ENCODE measurements at places on chromosomes 2 and 18.

DNA sequence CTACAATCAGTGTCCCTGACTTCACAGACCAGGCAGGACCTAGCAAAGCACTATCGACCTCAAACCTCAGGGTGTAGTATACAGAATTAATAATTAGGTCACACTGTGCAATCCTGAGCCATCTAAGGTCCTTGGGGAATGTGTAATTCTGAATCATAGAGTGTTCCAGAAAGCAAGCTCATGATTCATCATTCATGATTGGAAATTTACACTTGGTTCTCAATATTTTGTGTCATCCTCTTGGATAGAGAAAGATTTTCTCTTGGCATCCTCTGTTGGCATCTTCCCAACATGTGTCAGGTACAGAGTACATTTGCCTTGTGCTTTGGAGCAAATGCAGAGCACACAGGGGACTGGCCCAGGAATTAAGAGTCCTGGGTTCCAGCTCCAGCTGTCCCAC is 245.0 kb upstream of the NT5C1B start:
- DNase-seq, result no peak

- no peak for DNase-seq
Observed at GRCh38 chr2:129907256-129907998, 72.0 kb upstream of the RAB6C start.

DNA sequence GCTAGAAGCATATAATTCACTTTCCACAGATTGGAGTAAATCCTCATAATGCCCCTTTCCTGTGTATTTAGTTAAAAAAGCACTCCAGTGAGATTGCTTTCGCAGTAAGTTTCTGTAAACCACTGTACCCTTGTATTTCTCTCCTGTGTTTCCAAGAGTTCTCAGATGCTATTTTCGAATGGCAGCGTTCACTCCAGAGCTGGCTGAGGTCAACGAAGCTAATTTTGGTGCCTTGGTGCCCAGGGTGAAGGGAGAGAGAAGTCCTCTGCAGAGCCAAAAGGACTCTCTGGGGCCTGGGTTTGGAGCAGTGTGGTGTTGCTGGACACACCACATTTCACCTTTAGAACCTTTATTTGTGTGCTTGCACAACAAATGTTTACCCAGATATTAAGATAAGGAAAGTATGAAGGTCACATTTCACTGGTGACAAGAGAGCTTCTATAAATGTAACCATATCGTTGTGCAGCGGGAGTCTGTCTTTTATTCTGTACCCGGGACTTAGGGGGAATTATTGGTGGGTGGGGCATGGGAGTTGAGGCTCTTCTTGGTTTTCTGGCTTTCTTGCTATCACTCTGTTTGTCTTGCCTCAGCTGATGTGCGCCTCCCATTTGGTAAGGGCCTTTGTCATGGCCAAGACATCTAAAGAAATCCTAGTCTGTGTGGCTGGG is 9.9 kb downstream of the EPAS1 start:
- DNase-seq, result no peak

- no peak for DNase-seq
Observed at GRCh38 chr2:237413777-237414661, at the start of gene COL6A3. Gene COL6A3, minus strand, starts transcription at chr2:237414164. Its CDS starts 17,347 bp downstream, at chr2:237396817.

GRCh38 chr18:21960189-21960588 is 209.2 kb upstream of the GATA6 start:
- no peak for DNase-seq

DNA sequence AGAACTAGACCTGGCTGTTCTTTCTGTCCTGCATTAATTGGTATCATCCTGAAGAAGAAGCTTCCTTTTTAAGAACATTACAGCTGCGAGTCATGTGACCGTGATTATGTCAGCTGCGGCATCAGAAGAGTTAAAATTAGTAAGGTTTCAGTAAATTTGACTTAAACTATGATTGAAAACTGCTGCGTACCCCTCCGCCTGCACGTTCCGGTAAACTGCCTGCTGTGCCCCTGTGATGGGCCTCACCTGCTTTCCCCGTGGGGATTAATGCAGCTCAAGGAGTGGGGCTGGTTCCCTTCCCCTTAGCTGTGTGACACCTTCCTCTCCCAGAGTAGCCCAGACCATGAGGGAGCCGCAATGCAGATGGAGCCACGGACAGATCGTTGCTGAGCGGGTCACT is 36.1 kb upstream of the MYO3B start:
- no peak for DNase-seq

DNA sequence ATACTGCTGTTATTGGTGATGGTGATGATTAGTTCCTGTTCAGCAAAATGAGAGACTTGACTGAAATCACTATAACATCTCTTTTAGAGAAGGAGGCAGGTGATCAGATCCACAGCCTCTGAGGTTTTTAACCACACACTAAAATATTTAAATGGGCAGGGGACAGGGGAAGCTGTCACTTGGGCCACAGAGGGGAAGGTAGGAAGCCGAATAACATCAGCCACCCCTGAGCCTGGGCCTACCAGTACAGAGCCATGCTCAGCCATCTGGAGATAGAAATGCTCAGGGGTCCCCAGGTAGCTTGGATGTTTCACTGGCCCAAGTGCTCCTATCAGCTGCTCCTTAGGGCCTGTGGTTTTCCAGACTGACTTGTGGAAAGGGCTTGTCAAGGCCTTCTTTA is 122.3 kb downstream of the MRO start:
- DNase-seq, result no peak

- DNase-seq, result no peak
Observed at GRCh38 chr18:74197705-74198341, 49.5 kb downstream of the TIMM21 start.

- no peak for DNase-seq
Observed at GRCh38 chr18:75097491-75098225, 111.3 kb downstream of the PTGR3 start.

GRCh38 chr2:973129-973528 is 22.5 kb downstream of the SNTG2 start:
- no peak for DNase-seq

DNA sequence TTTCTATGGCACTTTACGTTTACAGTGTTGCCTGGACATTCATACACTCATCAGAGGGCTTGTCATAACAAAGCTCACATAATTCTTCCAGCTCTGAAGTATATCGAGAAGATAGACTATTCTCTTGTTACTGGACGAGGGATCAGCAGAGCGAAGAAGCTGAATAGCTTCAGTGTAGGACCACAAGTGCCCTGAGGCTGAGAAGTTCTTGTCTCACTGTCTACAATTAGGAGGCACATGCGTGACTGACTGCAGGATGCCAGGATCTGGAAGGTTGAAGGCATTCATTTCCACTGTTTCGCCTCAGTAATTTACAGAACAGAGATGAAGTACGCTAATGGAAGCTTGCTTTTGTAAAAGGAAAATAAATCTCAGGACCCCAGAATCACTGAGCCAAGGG is 9.6 kb downstream of the SH3YL1 start:
- no peak for DNase-seq

- no peak for DNase-seq
Observed at GRCh38 chr2:12702168-12703121, 14.3 kb upstream of the TRIB2 start.

GRCh38 chr2:191257934-191258333 is 12.7 kb downstream of the MYO1B start:
- DNase-seq, result no peak

DNA sequence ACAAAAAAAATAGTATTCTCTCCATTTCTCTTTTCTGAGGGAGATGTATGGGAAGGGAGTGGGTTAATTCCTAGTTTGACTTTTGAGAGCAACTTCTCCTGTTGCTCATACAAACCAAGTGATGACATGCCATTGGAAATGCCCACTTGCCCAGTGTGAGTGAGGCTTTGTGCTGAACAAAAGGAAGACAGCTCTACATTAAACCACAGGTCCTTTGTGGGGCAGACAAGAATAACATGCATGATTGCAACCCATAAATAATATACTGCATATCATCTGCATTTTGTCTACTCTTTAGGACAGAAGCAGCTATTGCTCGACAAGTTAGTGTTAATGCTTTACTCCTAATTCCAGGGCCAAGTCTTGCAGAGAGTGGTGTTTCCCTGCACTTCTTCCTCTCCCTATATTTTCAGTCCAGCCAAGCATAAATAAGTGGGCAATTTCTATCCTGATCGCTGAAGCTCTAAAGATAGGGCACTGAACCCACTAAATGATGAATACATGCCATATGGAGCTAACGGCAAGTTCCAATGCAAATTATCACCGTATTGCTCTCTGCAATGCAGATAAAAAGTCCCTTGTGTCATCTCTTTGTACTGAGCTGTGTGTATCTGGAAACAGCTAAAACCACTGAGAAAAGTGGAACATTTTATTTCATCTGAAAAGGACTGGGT is 19.4 kb upstream of the EHBP1 start:
- DNase-seq, result no peak

DNA sequence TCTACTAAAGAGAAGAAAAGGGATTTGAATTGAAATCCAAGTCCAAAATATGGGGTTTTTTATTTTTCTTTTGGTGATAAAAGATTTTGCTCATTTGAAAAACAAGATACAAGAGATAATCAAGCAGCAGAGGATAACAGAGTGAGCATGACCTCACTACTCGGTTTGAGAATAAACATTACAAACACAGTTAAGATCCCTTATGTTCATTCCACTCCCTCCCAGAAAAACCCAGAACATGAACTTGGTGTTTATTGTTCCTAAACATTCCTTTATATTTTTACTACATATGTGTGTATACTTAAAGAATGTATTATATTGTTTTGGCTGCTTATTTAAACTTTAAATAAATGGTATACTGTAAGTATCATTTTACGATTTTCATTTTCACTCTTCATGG is 146.6 kb upstream of the CHAC2 start:
- DNase-seq, result no peak

GRCh38 chr2:202375033-202375608 is 1.0 kb upstream of the BMPR2 start:
- peak; percentile 40 for DNase-seq

- DNase-seq, result no peak
Observed at GRCh38 chr18:26536664-26537063, 11.7 kb downstream of the KCTD1 start.

DNA sequence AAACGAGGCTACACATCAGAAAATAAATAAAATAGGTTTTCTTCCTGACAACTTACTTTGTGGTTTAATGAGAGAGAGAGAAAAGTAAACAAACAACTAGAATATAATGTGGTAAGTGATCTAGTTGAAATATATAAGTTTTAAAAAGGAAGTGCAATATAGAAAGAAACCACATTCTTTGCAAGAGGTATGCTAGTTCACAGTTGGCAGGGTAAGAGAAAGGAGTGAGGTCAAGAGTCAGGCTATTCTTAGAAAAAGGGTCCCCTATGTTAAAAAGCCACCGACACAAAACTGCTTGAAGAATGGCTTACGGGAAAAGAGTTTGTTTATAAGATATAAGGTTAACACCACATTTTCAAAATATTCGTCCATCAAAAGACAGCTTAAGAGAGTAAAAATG is 462.1 kb downstream of the ERBB4 start:
- DNase-seq, result no peak

GRCh38 chr2:40244675-40245074 is 207.2 kb downstream of the SLC8A1 start:
- DNase-seq, result no peak

GRCh38 chr2:222594679-222595078 is 61.2 kb downstream of the FARSB start:
- DNase-seq, result no peak

DNA sequence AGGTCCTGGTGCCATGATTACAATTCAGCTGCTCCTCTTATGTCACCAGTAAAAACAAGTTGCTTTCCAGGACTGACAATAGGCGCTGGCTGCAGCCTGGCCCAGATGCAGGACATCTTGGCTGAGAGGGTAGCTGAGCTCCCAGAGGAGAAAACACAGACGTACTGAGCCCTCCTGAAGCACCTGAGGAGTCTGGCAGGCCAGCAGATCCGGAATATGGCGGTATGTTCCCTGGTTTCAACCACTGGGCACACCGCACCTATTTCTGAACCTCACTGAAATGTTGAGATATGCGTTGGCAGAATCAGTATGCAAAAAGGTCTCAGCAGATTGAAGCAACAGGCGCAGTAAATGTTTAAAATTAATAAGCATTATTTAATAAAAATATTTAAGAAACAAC is 73.1 kb upstream of the BZW1 start:
- DNase-seq, result no peak

DNA sequence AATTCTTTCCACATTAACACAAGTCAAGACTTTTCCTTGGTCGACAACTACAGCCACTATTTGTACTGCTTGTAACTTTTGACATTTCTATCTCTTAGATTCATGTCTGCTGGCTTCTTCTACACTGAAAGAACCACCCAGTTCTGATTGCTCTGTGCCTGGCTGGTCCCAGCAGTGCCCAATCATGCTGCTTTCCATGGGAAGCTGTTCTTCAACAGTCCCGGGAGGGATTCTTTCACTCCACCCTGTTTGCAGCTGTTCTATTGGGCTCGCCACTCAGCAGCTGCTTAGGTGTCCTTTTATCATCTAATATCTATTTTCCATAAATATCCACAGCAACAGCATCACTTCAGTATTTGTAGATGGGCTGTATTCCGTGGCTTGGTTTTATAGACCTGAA is 471.1 kb upstream of the SMIM21 start:
- DNase-seq, result no peak

DNA sequence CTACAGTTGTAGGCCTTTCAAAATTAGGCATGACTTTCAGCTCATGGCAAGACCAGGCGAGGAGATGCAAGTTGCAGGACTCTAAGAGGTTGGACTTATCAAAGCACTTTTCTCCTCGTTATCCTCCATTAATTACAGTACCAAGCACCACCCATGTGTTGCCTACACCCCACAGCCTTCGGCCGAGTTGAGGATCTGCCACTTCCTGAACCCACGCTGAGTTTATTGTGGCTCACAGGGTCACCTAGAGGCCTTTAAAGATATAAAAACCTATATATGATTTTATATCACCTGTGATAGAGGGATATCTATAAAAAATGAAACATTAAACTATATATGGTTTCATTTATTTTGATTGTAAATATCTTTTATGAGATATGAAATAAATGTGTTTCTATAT is 2.6 kb downstream of the UGT1A10 start:
- DNase-seq, result no peak
